ENCODE measurements at places on chromosomes 7 and 10. TPM values are rescaled to one million over a fixed set of nuclear protein-coding genes. Genes with fewer than 3 reads are reported as not detected.

DNA sequence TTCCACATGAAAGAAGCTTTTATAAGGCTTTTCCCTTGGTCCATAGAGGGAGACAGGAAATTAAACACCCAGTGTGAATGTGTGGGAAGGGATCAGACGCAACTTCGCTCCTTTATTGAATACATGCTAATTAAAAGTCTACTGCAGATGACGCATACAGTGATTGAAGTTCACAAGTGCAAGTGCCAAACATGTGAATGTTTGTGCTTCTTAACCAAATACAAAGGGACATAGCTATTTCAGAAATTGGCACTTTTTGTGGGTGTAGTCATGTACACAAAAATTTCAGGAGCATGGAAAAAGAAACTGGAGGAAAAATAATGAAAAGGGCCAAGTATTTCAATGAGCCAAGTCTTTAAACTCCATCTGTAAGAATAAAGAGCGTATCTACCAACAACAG lies 283.7 kb downstream of the SKAP2 start:
- no peak for DNase-seq

Gene COL13A1
- 2.1 TPM for total RNA-seq

Gene PITX3
- not detected for total RNA-seq

- DNase-seq, result no peak
These were observed 219.7 kb downstream of the EBF3 start for GRCh38 chr10:129744134-129745111.
